ENCODE measurements at places on chromosomes 6 and 20.
A peak's percentile ranks its signal among the peaks of the same experiment; 100 is the strongest.

DNA sequence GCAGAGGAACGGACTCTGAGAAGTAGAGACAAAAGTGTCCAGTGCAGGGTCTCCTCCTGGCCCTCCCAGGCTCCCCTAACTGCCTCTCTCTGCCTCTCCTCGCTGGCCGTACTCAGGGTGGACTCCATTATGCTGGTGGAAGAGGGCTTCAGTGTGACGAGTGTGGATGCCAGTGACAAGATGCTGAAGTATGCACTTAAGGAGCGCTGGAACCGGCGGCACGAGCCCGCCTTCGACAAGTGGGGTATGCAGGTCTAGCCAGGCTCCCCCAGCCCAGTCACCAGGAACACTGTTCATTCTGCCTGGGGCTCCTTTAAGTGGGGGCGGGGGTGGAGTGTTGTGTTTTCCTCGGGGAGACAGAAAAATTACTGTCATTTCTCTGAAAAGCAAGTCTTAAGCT lies 1.5 kb downstream of the GNMT start:
- DNase-seq, result no peak

DNA sequence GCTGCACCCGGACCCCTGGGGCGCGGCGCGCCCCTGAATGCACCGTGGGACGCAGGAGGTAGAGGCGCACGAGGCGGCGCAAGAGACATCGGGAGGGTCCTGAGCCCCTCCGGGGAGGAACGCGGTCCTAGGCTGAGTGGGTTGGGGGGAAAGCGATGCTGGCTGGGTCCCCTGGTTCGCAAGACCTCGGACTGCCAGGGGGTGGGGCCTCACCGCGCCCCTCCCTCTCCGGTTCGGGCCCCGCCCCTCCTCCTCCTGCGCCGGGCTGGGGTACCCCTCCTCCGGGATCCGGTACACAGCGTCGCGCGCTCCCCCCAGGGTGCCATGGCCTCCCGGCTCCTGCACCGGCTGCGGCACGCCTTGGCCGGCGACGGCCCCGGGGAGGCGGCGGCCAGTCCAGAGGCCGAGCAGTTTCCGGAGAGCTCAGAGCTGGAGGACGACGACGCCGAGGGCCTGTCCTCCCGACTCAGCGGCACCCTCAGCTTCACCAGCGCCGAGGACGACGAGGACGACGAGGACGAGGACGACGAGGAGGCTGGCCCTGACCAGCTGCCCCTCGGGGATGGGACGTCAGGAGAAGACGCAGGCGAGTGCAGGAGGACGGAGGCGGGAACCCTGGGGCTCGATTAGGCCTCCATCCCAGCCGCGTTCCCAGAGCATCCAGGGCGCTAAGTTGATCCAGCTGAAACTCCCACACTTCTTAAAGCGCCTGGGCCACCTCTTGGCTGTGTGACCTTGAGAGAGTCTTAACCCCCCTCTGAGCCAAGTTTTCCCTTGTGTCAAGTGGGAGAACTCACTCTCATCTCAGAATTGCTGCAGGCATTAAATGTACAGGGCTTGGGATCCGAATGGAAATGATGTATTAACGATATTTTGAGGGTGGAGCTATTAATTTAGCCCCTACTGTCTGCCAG lies 541 bp downstream of the SNX21 start:
- peak; percentile 74 for DNase-seq

DNA sequence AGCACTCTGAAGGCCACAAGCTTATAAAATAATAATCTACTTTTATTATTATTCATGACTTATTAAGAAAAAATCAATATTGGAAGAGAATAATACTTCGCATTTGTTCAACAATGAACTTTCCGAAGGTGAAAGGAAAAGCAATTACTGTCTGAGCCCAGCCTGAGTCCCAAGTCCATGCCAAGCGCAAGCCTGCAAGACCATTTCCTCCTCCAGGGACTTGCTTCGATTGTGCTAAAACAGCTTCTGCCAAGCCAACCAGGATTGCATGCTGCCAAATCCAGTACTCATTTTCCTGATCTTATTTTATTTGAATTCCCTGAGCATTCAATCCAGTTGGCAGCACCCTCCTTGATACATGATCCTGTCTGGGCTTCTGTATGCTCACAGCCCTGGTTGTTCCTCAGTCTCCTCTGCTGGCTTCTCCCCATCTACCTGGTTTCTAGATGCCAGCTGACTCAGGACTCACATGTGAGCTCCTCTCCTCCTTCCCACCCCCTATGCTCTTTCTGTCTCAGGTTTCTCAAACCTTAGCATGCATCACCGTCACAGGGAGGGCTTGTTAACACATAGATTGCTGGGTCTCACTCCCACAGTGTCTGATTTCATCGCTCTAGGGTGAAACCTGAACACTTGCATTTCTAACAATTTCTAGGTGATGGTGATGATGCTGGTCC lies 55.9 kb upstream of the PSMF1 start:
- DNase-seq, result no peak

DNA sequence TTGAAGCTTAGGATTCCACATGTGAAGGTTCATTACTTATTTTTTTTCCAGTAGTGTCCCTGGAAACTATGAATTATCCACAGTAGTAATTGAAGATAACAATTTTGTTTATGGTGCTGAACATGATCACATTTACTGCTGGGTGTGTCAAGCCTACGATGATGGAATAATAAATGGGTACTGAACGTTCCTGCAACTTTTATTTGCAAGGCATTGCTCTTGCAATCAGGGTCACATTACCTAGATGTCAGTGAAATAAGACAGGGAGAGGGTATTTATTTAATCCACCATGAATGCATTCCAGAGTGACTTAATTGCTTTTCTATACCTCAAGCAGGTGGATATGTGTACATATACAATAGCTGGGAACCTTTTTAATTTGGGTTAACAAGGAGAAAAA lies 27.0 kb upstream of the MLIP start:
- no peak for DNase-seq

GRCh38 chr20:48619126-48620101 lies 208.4 kb downstream of the PREX1 start:
- DNase-seq, result no peak

DNA sequence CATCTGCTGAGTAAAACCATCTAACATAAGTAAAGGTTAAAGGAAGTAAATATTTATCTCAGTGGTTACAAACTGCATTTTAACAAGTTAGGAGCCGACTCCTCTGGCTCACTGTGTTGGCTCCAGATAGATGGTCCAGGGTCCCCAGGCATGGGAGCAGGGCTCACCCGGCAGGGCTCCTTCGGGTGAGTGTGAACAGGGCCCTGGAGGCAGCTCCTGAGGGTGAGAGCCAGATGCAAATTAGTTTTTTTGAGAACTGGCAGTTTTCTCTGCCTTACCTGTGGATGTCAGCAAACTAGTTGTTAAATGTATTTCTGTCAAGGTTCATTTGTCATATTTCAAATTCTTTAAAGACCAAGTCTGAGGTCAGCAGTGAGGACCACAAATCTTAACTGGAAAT lies 21.5 kb downstream of the TPBG start:
- DNase-seq, result no peak

- DNase-seq, result no peak
Measured at GRCh38 chr6:30227242-30227722, 14.1 kb upstream of the TRIM26 start.

GRCh38 chr6:37182736-37183590 lies 13.0 kb downstream of the PIM1 start:
- peak; percentile 62 for DNase-seq

- no peak for DNase-seq
Measured at GRCh38 chr20:53126185-53126584, 154.0 kb downstream of the TSHZ2 start.

GRCh38 chr20:43564993-43565757 lies 6.3 kb downstream of the SGK2 start:
- no peak for DNase-seq

GRCh38 chr20:38658879-38659596 lies 57.4 kb downstream of the ARHGAP40 start:
- peak; percentile 52 for DNase-seq

GRCh38 chr6:43115365-43115764 lies 39.3 kb downstream of the PTK7 start:
- DNase-seq, result no peak

- DNase-seq, result no peak
Measured at GRCh38 chr20:56706867-56707360, 77.8 kb downstream of the TFAP2C start.

GRCh38 chr20:46093531-46093930 lies 3.8 kb upstream of the NCOA5 start:
- DNase-seq, result no peak

GRCh38 chr20:56628015-56628872 lies 862 bp upstream of the TFAP2C start:
- peak; percentile 33 for DNase-seq

DNA sequence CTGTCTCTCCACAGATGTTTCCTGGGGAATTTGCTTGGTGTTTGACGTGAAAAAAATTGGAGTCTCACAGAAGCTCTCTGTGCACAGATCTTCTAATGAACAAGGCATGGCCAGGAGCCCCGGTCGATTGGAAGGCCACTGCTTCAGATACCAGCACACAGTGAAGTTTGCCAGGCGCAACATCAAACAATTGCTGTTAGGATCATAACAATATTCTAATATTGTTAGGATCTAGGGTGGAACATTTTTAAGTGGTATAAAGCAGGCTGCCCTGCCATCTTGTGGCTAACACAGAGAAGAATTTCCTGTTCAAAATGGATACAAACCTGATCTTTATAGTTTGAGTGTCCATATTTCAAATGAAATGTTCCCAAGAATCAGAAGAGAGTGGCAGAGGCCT lies 64.1 kb downstream of the C6orf118 start:
- DNase-seq, result no peak

GRCh38 chr20:8876366-8876765 lies 192.5 kb upstream of the PLCB4 start:
- DNase-seq, result no peak

- no peak for DNase-seq
Measured at GRCh38 chr20:38590676-38591473, 9.9 kb downstream of the ADIG start.

- no peak for DNase-seq
Measured at GRCh38 chr6:159325476-159325875, 156.3 kb downstream of the FNDC1 start.

DNA sequence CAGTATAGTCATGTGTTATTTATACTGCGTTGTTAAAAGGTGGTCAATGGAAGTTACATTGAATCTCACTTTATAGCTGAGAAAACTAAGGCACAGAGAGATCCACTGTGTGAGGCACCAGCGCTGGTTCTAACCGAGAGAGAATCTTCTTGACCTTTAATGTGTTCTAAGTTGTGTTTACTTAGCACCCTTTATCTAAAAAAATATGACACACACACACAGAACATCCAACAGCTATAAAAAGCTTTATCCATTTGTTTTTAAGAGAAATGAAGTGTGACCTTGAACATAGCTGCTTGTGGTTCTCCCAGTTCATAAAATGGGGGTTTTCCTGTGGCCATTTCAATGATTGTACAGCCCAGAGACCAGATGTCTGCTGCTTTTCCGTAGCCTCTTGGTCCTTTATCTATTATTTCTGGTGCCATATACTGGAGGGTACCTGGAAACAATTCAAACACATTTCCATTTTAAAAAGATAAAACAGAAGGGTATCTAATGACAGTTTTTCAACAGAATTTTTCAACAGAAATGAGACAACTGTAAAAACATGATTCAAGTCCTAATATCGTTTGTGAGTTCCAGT lies 54.8 kb upstream of the MAP7 start:
- no peak for DNase-seq

- DNase-seq, result no peak
Measured at GRCh38 chr6:91278416-91278815, 691.5 kb upstream of the MAP3K7 start.

- DNase-seq, result no peak
Measured at GRCh38 chr6:119791736-119792135, 442.2 kb upstream of the MAN1A1 start.

DNA sequence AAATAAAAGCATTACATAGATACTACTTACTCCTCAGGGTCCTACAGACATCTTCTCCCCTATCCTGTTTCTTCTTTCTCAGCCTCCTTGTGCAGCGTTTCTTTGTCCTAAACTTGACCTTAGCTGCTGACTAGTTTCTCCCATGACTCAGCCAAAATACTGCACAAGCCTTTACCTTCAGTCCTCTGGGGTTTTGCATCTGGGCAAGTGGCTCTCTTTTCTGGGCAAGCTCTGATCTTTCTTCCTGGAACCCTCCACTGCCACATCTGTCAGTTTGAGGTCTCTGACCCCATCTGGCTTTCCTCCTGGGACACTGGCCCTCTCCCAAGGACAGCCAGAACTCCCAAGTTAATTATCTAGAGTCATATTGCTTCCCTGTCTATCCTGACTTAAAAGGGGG lies 838.4 kb downstream of the DHX35 start:
- no peak for DNase-seq

- DNase-seq, result no peak
Measured at GRCh38 chr6:84213217-84213616, 14.2 kb downstream of the CEP162 start.

- peak; percentile 57 for DNase-seq
Measured at GRCh38 chr6:134317471-134318131, at the start of gene SGK1. SGK1 (minus strand) TSS chr6:134318112; CDS start chr6:134317460, 652 bp downstream.

DNA sequence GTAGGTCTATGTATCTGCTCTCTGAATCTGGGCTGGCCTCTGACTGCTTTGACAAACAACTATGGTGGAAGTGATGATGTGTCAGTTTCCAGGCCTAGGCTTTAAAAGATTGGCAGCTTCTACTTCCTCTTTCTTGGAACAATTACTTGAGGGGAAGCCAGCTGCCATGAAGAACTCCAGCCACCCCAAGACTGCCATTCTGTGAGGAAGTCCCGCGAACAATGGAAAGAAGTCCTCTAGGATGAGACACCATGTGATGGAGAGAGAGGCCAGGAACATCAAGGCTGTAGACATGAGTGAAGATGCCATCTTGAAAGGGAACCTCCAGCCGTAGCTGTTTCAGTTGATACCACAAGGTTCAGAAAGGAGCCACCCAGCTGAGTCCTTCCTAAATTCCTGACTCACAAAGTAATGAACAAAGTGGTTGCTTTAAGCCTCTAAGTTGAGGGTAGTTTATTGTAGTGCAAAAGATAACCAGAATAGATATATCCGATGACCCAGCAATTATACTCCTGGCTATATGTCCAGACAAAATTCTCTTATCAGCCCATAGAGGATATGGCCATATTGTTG lies 15.3 kb upstream of the TCF15 start:
- no peak for DNase-seq

DNA sequence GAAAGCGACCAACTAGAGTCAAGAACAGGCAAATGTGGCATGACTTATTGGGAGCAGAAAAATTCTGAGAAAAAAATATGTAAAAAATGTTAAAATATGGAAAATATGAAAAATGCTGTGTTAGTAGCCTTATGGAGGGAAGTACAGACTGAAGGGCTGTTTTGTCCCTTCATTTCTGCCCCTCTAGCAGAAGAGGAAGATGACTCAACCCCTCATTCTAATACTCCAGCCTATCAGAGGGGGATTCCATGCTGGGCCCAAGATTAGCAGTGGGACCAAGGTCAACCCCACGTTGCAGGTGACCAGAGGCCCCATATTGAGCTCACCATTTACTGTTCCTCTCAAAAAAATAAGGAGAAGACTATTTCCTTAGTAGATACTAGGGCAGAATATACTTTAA lies 8.4 kb downstream of the MUC21 start:
- DNase-seq, result no peak

- DNase-seq, result no peak
Measured at GRCh38 chr6:139703780-139704179, 329.3 kb upstream of the CITED2 start.

DNA sequence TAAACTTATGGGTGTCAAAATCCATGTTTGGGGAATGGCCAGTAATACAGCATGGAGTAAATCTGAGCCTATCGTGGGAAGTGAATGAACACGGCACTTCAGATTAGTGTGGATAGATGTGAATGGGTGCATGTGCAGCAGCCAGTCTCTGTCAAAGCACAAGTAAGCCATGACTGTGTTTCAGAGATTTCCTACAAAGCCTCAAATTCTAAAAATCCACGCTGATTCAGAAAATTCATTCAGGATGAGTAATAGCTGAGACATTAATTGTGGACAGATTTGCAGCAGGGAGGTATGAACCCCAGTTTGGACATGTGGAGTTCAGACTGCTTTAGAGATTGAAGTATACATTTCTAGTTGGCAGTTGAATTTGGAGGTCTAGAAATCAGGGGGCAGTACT lies 115.1 kb downstream of the QKI start:
- no peak for DNase-seq

Data from activated T-cell treated with anti-CD3 and anti-CD28 coated beads, Interleukin-2, amount 50 U/mL, for 24 hours (primary cell).